ENCODE measurements at places on chromosomes 1 and 21.

DNA sequence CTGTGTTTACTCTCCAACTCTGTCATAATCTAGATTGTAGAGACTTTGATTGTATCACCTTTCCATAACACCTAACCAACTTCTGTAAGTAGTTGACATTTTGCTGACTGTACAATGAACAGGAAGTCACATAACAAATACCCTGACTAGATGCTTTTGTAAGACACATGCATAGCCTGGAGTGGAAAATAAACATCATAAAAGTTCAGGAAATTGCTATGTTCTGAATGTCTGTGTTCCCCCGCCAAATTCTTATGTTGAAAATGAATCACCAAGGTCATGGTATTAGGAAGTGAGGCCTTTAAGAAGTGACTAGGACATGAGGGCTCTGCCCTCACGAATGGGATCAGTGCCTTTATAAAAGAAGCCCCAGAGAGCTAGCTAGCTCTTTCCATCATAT is 40.4 kb upstream of the ZSWIM5 start:
- DNase-seq, result no peak

GRCh38 chr21:43836616-43837015 is 28.4 kb upstream of the AGPAT3 start:
- no peak for DNase-seq

GRCh38 chr1:68293122-68293521 is 60.8 kb upstream of the WLS start:
- no peak for DNase-seq

- DNase-seq, result no peak
Observed at GRCh38 chr1:174939775-174940545, 59.8 kb upstream of the CACYBP start.

GRCh38 chr1:30060738-30061137 is 662.6 kb downstream of the MATN1 start:
- no peak for DNase-seq

Data from NCI-H1930 (cell line).